ENCODE measurements at places on chromosomes 13 and 19.

DNA sequence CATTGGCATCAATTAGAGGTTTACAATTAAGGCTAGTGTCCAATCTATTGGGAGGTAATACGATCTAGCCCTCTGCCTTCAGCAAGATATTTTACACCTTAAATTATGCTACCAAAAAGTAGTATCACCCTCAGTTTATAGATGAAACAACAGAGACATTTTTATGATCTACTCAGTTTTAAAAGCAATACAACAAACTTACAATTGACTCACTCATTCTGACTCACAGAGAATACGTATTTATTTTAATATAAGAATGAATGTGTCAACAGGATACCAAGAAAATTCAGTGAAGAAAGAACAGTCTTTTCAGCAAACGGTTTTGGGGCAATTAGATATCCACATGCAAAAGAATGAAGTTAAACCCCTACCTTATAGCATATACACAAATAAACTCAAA is 32.5 kb upstream of the STARD13 start:
- DNase-seq = no peak

- DNase-seq = peak; percentile 62
Observed at GRCh38 chr19:42199440-42200115, 17.9 kb downstream of the DEDD2 start.

DNA sequence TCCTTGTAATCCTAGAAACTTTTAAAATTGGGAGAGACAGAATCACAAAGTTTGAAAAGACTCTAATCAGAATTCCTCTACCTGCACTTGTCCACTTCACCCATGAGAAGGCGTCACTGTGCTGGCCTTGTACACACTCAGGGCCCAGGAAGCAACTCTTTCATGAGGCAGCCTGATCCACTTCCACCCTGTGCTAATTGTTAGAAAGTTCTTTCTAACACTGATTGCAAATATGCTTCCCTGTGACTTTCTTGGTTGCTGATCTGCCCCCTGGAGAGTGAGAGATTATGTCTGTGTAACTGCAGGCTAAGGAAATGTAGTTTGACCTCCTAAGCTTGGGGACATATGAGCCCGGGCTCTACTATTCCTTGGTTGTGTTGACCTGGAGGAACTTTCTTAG is 494.6 kb downstream of the MYO16 start:
- DNase-seq = no peak

- no peak for DNase-seq
Observed at GRCh38 chr13:50711996-50712395, 131.5 kb downstream of the DLEU7 start.

DNA sequence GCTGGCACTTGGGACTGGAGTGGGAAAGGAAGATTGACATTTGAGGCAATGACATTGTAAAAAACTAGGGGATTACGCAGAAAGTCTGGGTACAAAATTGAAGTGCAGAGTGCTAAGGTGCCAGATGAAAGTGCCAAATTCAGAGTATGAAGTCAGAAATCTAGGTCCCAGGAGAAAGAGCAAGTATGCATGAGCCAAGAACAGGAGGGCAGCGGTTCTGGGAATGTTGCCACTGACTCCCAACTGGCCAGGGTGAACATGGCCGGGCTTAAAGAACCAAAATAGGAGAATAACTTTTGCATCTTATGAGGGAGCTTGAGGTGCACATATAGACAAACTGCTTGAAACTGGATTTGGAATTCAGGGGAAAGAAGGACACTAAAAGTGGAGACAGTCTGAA is 495.8 kb upstream of the KLF12 start:
- no peak for DNase-seq

DNA sequence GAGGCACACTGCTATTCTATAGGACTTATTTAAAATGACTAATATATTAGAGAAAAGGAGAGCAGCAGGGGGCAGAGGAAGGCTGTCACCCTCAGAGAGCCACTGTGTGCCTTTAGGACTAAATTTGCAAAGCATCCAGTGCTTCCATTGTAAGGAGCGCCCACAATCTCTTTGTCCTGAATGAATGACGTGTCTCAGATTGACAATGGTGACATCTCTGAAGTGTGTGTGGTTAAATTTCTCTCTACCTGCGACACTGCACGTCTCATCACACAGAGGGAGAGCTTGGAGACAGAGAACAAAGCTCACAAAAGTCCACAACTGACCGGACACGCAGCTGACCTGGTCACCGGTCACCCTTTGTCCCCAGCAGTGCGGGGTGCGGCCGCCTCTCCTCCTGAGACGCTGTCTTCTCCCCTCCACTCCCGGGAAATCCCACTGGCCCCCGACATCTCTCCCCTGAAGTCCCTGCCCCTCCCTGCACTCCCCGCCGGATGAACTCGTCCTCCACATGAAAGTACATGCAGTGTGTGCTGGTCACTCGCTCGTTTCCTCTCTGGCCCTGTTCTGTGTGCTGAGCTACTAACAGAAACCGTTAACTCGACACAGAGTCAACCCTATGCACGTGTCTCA is 107.2 kb downstream of the RAB20 start:
- no peak for DNase-seq

GRCh38 chr19:48454150-48454730 is 1.1 kb upstream of the KCNJ14 start:
- DNase-seq = no peak

- no peak for DNase-seq
Observed at GRCh38 chr13:73922493-73923393, 211.5 kb downstream of the KLF12 start.

GRCh38 chr13:73989244-73989843 is 144.9 kb downstream of the KLF12 start:
- DNase-seq = no peak

GRCh38 chr19:1774989-1775772 is 21.9 kb downstream of the ONECUT3 start:
- DNase-seq = no peak

GRCh38 chr19:4519521-4520277 is 1.4 kb upstream of the PLIN4 start:
- DNase-seq = no peak

DNA sequence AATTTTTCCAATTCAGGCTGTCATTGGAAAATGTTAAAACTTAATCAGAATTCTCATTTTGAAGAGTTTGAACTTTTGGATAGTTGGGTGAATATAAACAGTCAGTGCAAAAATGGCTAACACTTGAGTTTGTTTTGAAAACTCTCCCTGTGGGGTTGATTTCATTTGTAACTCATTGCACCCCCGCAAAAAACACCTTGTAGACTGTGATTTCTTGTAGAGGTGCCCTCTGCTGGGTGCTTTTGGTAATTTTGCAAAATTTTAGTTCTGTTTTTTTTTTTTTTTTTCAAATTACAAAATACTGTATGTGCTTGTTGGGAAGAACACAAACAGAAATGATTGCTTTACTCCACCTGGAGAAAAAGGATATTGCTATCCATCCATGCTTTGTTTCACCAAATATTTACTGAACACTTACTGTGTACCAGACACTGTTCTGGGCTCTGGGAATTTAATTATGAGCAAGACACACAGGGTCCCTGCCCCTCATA is 28.2 kb upstream of the GPI start:
- peak; percentile 52 for DNase-seq

DNA sequence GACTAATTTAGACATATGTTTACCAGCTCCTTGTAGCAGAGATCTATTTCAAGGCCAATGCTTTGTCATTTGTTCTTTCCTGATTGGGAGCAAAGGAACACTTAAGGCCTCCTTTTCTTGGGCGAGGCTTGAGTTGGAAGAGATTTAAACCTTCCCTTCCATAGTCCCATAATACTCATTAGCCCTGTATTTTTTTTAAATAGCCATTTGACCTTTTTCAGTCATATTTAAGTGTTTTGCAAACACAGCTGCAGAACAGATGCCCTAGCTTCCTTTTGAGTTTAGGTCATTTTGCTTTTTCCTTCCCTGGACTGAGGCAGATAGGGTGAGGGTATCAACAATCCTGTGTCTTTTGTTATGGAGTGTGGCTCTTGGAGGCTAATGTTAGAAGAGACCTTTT is 198.3 kb downstream of the NBEA start:
- no peak for DNase-seq

DNA sequence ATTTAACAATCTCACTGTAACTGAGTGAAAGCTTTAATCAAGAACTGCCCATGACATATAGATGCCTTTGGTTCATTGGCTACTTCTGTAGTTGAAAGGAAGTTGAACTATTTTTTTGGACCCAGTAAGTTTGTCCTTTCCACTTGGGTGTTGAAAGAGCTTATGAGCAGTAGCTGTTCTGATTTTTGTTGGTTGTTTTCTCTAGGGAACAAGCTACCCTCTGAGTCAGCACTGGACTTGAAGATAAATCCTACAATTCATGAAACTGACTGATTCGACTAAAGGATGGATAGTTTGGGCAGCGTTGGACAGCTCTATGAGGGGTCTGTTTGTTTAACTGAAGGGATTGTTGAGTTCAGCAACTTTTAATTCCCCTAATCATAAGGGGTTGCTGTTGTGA is 101.0 kb downstream of the PAN3 start:
- DNase-seq = no peak

DNA sequence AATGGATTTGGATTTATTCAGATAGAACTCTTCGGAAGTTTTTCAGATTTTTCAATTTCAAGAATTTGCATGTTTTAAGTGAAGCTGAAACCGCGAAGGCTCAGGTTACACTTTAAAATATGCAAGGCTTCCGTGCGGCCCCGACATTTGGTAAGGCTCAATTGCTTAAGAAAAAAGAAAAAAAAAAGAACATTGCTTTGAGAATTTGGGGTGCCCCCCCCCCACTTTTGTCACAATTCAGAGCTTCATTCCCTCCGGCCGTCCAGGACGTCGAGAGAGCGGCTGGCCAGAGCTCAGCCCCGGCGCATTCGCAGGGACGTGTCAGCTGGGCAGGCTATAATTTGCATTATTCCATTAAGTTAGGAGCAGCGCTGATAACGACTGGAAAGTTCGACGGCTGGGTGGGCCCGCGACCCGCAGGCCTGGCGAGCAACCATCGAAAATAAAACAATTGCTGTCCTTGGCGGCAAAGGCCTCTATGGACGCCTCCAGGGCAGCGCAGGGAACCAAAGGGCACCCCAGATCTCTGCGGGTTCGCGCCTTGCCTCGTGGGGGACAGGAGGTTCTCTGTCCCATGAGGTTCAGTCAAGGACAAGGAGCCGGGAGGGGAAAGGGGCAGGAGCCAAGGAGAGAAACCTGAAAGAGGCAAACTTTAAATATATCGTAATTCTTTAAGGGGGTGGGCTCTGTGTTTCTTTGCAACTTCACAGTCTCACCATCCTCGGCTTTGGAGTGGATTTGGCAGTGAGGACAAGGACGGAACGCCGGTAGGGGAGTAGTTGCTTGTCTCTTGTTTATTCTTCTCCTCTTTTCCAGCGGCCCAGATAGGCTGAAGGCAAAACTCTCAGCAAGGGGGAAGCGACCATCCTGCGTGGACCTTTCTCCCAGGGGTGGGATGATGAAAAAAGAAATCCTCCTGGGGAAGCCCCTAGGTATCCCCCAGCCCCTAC is 7.0 kb downstream of the SOX21 start:
- no peak for DNase-seq

GRCh38 chr13:23639674-23640073 is 69.5 kb downstream of the TNFRSF19 start:
- no peak for DNase-seq

DNA sequence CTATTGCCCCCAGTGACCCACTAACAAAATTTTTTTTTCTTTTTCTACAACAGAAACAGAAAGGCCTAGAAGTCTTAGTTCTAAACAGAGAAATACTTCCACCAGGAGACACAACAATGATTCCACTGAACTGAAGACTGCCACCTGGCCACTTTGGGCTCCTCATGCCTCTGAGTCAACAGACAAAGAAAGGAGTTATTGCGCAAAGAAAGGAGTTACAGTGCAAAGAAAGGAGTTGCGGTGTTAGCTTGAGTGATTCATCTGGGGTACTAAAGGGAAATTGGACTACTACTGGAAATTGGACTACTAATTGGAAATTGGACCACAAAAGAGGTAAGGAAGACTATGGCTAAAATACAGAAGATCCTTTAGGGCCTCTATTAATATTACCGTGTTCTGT is 116.6 kb downstream of the PCDH17 start:
- DNase-seq = no peak

DNA sequence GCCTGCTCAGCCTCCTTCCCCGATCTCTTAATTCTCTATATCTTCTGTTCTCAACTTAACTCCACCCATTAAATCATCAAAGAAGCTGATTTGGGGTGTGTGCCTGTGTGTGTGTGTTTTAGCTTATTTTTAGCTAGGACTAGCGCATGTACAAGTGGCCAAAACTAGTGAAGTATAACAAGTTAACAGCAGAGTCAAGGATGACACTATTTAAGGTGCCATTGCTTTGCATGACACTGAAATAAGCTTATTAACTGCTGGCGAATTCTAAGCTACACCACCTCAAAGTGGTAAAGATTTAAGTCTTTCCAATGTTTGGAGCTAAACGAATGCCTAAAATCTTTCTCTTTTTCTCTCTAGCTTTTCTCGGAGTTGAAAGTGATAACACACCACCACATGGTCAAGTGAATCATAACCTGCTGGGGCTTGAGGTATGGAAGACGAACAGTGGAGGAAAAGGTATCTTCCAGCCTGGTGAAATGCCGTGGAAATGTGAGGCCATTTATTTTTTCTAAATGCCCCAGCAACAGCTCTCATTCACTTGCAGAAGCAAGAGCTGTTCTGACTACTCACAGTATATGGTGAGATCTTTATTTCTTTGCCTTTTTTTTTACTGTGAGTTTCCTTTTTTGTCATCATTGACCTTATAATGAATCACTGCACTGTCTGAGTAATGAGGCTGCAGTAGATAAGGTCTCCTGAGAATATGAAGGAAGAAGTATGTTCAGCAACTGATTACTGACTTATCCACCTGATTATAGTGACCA is 570.3 kb downstream of the PCDH9 start:
- no peak for DNase-seq

- no peak for DNase-seq
Observed at GRCh38 chr13:73967397-73968165, 166.6 kb downstream of the KLF12 start.

GRCh38 chr13:24280720-24281119 is 28.7 kb upstream of the C1QTNF9 start:
- no peak for DNase-seq

- no peak for DNase-seq
Observed at GRCh38 chr13:93193682-93194081, 32.9 kb upstream of the GPC6 start.

DNA sequence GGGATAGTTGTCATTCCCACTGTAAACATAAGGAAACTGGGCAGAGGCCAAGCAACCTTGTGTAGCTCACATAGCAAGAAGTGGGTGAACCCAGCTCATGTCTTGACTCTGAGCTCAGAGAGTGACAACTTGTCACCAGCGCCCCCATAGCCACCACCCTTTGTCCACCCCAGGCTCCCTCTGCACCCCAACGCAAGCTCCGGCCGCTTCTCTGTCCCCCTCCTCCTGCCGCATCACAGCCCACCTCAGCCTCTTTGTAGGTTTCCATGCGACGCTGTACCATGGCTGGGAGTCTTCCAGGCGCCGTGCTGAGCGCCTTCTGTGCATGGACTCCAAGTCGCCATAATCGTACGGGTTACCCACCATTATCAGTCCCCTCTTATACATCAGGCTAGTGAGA is 3.3 kb downstream of the GP6 start:
- DNase-seq = no peak

DNA sequence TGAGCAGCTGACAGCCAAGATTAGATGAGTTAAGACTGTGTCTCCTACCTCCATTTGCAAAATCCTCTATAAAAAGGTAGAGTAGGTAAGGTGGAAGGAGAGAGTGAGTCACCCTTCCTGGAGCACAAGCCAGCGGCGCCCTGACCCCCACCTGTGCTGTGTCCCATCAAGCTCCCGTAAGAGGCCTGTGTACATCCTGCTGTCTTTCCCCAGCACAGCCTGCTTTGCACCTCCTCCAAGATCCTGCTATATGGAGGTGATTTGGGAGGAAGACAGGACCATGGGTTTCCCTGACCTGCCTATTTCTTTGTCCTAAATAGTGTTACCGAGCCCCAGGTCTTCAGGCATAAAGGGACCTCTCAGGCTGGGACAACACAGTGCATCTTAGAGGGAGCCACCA is 62.3 kb upstream of the UQCRFS1 start:
- DNase-seq = no peak

All from central memory CD4-positive, alpha-beta T cell (primary cell).